ENCODE measurements at places on chromosomes 16 and 17. TPM values are rescaled to one million over a fixed set of nuclear protein-coding genes. Genes with fewer than 3 reads are reported as not detected.

DNA sequence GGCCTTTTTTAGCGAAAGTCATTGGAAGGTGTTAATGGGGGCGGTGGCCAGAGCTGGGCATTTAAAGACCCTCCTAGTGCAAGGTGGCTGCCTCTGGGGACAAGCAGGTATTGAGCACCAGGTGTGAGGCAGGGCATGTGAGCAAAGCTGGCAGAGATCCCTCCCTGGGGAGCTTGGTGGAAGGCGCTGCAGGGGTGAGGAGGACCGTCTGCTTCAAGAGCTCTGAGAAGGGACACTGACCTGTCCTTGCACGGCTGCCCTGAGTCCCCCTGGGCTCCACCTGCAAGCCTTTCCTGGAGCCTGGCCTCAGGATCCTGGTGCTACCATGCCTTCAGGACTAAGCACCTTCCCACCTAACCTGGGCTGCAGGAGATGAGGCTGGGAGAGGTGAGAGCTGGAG lies 127.0 kb upstream of the CIBAR2 start:
- DNase-seq: no peak

GRCh38 chr16:4140652-4141051 lies 24.4 kb upstream of the ADCY9 start:
- DNase-seq: no peak

The COPZ2 gene
- total RNA-seq: 4.6 TPM

DNA sequence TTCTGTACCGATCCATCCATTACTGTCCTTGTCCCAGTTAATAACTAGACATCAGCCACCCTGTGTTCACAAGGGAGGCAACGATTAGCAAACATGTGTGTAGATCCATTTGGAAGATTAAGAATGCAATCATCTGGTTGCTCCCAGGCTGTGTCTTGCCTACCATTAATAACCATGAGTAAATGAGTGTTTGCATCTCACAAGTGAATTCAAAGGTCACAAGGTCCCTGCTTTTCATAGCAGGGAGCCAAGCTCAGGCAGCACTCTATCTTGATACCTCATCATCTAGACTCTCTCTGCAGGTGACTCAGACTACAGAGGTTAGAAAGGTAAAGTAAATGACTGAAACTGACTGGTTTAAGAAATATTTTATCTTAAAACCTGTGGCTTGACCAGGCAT lies 25.3 kb downstream of the VWA3A start:
- no peak for DNase-seq

The SMIM36 gene
- total RNA-seq: not detected

DNA sequence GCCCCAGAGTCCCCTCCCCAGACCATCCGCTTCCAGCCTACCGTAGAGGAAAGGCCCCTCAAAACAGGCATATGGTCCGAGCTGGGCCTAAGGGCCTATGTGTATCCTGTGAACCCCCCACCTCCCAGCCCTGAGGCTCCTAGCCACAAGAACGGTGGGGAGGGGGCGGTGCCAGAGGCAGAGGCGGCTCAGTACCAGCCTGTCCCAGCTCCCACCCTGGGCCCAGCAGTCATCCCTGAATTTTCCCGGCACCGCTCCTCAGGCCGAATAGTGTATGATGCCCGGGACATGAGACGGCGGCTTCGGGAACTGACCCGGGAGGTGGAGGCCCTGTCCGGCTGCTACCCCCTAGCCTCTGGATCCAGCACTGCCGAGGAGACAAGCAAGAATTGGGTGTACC lies 1.1 kb downstream of the SPEM1 start:
- DNase-seq: no peak

The PITPNM3 gene
- total RNA-seq: 0.87 TPM

The HOXB13 gene
- not detected for total RNA-seq

DNA sequence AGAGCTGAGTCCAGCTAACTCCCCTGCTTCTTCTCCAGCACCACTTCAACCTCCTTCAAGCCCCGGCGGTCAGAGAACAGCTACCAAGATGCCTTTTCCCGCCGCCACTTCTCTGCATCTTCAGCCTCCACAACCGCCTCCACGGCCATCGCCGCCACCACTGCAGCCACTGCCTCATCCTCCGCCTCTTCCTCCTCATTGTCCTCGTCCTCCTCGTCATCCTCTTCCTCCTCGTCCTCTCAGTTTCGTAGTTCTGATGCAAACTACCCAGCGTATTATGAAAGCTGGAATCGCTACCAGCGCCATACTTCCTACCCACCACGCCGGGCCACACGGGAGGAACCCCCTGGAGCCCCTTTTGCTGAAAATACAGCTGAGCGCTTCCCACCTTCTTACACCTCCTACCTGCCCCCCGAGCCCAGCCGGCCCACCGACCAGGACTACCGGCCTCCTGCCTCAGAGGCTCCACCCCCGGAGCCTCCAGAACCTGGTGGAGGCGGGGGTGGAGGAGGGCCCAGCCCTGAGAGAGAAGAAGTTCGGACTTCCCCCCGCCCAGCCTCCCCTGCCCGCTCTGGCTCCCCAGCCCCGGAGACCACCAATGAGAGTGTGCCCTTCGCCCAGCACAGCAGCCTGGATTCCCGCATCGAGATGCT lies 7.1 kb downstream of the SETD1A start:
- no peak for DNase-seq

The ABCA3 gene
- 2.9 TPM for total RNA-seq

The TIMP2 gene
- total RNA-seq: 2.5 TPM

The DLG4 gene
- total RNA-seq: 9.5 TPM

- no peak for DNase-seq
Measured at GRCh38 chr16:83248735-83249463, 558.9 kb upstream of the HSBP1 start.

DNA sequence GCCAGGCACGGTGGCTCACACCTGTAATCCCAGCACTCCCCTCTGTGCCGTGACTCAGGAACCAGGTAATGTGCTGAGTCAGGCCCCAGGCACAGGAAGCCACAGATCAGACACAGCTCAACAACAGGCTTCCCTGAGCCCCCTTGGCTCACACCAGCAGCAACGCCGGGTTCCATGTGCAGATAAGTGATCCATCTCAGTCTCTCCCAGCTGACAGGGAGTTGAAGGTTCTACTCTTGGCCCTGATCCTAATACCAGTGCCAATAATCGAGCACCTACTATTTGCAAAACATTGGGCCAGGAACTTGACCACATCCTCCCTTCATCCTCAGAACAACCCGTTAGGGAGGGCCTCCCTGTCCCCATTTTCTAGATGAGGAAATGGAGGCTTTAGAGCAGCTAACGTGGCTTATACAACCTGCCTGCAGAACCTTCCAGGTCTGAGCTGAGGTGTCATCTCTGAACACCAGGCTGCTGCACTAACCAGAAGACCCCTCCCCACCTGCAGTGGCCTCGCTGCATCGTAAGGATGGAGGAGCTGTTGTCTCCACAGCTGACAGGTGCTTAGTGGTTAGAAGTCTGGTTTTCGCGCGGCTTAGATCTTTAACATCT lies 64.8 kb upstream of the AMZ2 start:
- DNase-seq: peak; percentile 83

- no peak for DNase-seq
Measured at GRCh38 chr17:39229274-39229913, 3.6 kb upstream of the STAC2 start.

- DNase-seq: no peak
Measured at GRCh38 chr16:89552913-89553312, 7.6 kb upstream of the RPL13 start.

DNA sequence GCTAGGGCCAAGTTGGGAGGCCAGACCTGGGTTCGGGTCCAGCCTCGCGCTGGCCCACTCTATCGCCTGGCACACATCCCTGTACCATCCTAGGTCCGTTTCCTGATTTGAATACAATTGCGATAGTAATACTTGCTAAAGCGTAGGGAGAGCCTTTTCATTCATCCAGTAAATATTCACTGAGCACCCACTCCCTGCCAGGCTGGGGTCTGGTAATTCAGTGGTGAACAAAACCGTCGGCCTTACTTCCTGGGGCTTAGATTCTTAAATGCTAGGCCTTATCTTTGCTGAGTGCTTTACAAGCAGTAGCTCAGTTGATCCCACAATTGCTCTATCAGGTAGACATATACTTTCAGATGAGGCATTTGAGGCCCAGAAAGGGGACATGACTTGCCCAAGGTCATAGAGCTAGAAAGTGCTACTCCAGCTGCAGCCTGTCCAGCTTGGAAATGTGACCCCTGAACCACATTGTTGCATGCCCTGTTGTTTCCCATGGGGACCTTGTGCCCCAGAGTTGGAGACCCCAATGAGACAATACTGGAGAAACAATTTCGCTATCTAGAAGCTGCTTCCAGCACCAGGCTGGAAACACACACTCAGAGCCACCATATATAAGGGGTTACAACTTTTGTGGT lies 691 bp downstream of the USB1 start:
- no peak for DNase-seq

DNA sequence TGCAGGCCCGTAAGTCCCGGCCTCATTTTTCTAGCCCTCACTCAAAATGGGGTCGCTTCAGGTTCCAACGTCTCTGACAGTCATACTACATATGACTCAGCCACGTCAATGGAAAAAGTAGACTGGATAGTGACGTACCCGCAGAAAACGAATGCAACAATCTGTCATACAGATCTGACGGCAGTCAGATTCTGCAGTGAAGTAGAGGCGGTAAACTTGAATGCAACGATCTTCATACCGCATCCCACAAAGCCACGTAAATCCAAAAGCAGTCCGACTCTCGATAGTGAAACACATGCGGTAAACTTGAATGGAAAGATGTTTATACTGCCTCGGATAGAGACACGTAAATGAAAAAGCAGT lies 38.4 kb upstream of the ARL4D start:
- DNase-seq: peak; percentile 91

GRCh38 chr17:5902181-5903140 lies 167.7 kb upstream of the WSCD1 start:
- no peak for DNase-seq

DNA sequence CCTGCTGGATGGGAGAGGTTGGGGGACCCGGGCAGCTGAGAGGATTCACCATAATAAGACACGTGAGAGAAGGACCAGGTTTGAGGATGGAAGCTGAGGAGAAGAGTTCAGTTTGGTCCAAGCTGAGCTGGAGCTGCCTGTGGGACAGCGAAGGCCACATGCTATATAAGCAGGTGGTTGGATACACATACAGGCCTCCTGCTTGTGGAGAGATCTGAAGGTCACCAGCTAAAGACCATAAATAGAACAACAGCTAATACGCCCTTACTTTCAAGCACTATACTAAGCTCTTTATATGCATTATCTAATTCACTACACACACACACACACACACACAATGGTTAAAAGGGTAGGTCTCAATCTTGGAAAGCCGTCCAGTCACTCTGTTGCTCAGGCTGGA lies 32.1 kb downstream of the DUSP14 start:
- DNase-seq: no peak

GRCh38 chr17:16383216-16383615 lies 2.3 kb downstream of the UBB start:
- no peak for DNase-seq
